ENCODE measurements at places on chromosomes 12 and 14.
A peak's percentile ranks its signal among the peaks of the same experiment; 100 is the strongest.

GRCh38 chr12:2358986-2359658 is 306.3 kb downstream of the CACNA1C start:
- no peak for DNase-seq

DNA sequence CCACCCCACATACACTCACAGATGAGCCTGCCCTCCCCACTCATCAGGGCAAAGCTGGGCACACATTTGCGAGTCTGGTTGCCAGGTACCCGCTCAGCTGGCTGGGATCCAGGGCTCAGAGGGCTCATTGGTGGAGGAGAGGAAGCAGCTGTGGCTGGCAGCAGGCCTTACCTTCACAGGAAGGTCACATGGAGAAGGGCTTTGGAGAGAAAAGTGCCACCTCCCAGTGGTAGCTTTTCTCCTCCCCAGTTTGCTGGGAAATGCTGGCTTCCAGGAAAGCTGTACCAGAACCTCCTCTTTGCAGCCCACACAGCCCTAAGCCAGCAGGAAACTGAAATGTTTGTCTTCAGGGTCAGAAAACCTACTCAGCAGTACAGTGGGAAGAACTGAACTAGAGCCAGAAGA is 55.6 kb downstream of the LGMN start:
- DNase-seq = peak; percentile 97

- DNase-seq = no peak
Observed at GRCh38 chr12:31524791-31525495, 66.0 kb downstream of the DENND5B start.

DNA sequence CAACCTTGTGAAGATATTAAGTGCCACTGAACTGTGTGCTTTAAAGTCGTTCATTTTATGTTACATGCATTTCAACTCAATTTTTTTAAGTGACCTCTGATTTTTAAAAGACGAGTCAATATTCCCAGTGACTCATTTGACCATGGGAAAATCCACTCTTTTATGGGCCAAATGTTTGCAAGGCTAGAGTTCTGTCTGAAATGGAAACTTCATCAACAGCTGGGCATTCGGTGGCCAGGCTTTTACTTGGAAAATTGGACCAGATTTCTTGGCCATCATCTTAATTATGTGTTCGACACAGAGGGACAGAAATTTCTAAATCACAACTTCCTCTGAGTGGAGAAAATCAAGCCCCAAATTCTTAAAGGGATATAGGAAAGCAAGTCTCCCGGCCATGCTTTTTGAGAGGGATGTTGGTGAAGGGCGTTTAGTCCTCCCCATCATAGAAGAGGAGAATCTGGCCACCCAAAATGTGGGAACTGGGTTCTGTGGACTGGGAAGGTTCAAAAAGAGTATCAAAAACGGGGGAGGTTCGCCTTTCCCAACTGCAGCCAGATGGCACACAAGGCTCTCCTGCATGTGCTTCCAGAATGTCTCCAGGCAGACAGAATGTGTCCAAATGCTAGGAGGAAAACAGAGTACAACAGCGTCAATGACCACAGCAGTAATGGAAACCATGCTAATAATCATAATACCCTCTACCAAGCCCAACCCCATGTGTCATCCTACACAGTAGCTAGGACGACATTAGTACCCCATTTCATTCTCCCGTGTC is 40.9 kb upstream of the FZD10 start:
- DNase-seq = no peak

DNA sequence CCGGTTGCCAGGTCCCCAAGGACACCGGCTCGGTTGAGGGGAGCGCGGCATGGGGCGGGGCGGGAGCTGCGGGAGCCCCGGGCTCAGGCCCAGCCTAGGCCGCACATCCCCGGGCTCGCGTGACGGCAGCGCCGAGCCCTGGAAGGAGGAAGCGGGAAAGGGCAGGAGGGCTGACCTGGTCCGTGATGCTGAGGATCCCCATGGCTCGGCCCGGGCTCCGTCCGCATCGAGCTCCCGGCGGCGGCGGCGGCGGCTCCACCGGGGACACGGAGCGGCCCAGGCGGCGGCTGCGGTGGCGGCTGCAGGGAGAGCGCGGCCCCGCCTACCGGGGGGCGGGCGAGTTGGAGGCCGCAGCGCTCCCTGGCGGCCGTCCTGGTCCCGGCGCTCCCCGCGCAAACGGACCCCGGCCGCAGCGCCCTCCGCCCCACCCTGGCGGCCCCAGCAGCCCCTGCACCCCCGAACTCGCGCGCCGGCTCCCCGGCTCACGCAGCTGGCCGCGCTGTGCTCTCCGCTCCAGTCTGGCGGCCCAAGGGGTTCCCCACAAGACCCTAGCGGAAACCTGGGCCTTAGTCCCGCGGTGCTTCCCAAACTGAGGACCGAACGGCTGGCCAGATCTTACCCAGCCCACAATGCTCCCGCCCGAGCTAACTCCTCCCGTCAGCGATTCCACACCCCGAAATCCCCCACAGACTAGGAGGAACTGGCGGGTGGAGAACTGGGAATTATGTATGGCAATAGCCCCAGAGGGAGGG is at the start of gene ANKRD52:
TSS of gene ANKRD52 (minus strand) at position 317 of the 752 bp plus-strand sequence. CDS start at position 202, 115 bp downstream.
- peak; percentile 42 for DNase-seq

- no peak for DNase-seq
Observed at GRCh38 chr12:77324416-77324762, 259.0 kb upstream of the E2F7 start.

DNA sequence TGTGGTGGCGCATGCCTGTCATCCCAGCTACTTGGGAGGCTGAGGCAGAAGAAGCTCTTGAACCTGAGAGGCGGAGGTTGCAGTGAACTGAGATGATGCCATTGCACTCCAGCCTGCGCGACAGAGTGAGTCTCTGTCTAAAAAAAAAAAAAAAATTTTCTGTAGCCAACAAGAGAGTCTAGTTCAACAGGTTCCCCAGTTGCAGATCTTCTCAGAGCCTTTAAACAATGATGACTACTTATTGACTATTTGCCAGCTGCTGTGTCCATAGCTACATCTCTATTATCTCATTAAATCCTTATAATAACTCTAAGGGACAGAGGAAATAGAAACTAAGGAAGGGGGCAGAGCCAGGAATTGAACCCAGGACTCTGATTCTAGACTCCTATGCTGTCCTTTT is 15.2 kb upstream of the MYL2 start:
- DNase-seq = no peak

Measured in NCI-H1092 (cell line).